ENCODE measurements at places on chromosomes 3 and 15. TPM values are rescaled to one million over a fixed set of nuclear protein-coding genes. Genes with fewer than 3 reads are reported as not detected.
A peak's percentile ranks its signal among the peaks of the same experiment; 100 is the strongest.

The RETNLB gene
- total RNA-seq: not detected

The GOLGA8R gene
- total RNA-seq: 0.28 TPM

The GRK7 gene
- total RNA-seq: 0.20 TPM

The CLDN18 gene
- total RNA-seq: not detected

GRCh38 chr3:30943206-30943605, 48.7 kb upstream of the GADL1 start:
- DNase-seq: no peak
- no peak overlapping the region for H3K4me3 ChIP-seq
- H3K4me1 ChIP-seq: no peaks in the 10 kb centered on the region
- no peaks in the 10 kb centered on the region for H3K36me3 ChIP-seq
- no peak overlapping the region for H3K27ac ChIP-seq
- no peaks in the 10 kb centered on the region for H3K27me3 ChIP-seq

GRCh38 chr15:95911570-95912279, 418.8 kb upstream of the NR2F2 start:
- peaks cover 14% of the 10 kb centered on the region for H3K4me1 ChIP-seq
- H3K36me3 ChIP-seq: no peaks in the 10 kb centered on the region
- no peak overlapping the region for H3K4me3 ChIP-seq
- H3K27ac ChIP-seq: no peak overlapping the region
- DNase-seq: no peak
- H3K27me3 ChIP-seq: no peaks in the 10 kb centered on the region

GRCh38 chr3:168512802-168513201, 417.1 kb upstream of the GOLIM4 start:
- no peaks in the 10 kb centered on the region for H3K36me3 ChIP-seq
- no peak overlapping the region for H3K27ac ChIP-seq
- H3K4me3 ChIP-seq: no peak overlapping the region

- no peaks in the 10 kb centered on the region for H3K27me3 ChIP-seq
- DNase-seq: no peak
- no peak overlapping the region for H3K27ac ChIP-seq
- no peak overlapping the region for H3K4me3 ChIP-seq
- H3K36me3 ChIP-seq: peaks cover 8% of the 10 kb centered on the region
Measured at GRCh38 chr15:74504418-74504817, 36.6 kb upstream of the ARID3B start.

- H3K27ac ChIP-seq: no peak overlapping the region
- H3K27me3 ChIP-seq: no peaks in the 10 kb centered on the region
- H3K36me3 ChIP-seq: peaks cover 12% of the 10 kb centered on the region
- no peaks in the 10 kb centered on the region for H3K4me1 ChIP-seq
Measured at GRCh38 chr3:119238363-119238762, 2.3 kb downstream of the B4GALT4 start.

DNA sequence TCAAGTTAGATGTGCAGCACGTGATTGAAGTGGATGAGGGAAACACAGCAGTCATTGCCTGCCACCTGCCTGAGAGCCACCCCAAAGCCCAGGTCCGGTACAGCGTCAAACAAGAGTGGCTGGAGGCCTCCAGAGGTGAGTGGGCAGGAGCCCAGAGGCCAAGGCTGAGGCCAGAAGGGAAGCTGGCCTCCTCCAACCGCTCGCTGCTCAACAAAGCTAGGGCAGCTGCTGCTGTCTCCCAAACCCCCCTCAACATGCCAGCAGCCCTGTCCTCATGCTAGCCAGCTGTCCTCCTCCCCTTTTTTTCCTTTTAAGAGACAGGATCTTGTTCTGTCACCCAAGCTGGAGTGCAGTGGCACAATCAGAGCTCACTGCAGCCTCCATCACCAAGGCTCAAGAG, 57.0 kb downstream of the BOC start:
- peak; percentile 87 for DNase-seq
- H3K4me3 ChIP-seq: no peak overlapping the region
- H3K36me3 ChIP-seq: no peaks in the 10 kb centered on the region
- peak overlapping the region; percentile 57 for H3K27ac ChIP-seq
- H3K27me3 ChIP-seq: no peaks in the 10 kb centered on the region
- H3K4me1 ChIP-seq: peaks cover 51% of the 10 kb centered on the region

DNA sequence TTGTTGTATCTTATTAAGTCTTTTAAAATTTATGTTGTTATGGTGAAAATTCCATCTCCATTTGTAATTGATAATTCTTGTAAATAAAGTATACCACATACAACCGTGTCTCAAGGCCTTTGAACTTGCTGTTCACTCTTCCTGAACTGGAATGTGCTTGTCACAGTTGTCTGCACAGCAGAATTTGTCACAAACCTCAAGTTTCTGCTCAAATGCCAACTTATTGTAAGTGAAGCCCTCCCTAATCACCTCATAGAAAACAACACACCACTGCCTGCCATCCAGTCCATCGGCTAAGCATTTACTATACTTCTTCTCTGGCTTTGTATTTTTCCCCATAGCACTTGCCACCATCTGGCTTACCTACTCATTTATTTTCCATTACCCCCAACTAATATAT, 192.3 kb downstream of the THRB start:
- H3K27me3 ChIP-seq: no peaks in the 10 kb centered on the region
- DNase-seq: no peak
- H3K4me3 ChIP-seq: no peak overlapping the region
- H3K36me3 ChIP-seq: no peaks in the 10 kb centered on the region
- no peak overlapping the region for H3K27ac ChIP-seq

DNA sequence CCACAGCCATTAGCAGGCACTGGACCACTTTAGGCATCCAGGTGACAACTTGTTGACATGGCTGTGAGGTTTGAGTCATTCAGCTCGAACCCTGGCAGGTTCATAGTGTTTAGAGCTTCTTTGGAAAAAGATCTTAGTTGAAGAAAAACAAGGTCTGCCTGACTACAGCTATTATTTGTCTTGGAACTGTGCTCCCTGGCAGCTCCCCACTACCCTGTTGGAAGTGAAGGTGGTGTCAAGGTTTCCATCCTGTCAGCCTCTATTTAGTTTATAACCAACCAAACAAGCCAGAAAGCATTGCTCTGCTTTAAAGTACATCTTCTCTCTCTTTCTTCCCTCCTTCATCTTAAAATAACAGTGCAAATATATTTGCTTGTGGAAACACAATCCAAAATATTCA, 56.8 kb downstream of the KAT2B start:
- no peak overlapping the region for H3K27ac ChIP-seq
- no peaks in the 10 kb centered on the region for H3K27me3 ChIP-seq
- H3K36me3 ChIP-seq: no peaks in the 10 kb centered on the region
- H3K4me3 ChIP-seq: no peak overlapping the region

GRCh38 chr3:35594739-35595138, 44.6 kb upstream of the ARPP21 start:
- H3K27ac ChIP-seq: no peak overlapping the region
- no peaks in the 10 kb centered on the region for H3K36me3 ChIP-seq
- no peaks in the 10 kb centered on the region for H3K27me3 ChIP-seq
- no peaks in the 10 kb centered on the region for H3K4me1 ChIP-seq
- DNase-seq: no peak
- H3K4me3 ChIP-seq: no peak overlapping the region

GRCh38 chr3:129727707-129728106, 121.2 kb upstream of the PLXND1 start:
- no peak overlapping the region for H3K27ac ChIP-seq
- H3K4me1 ChIP-seq: peaks cover 19% of the 10 kb centered on the region

DNA sequence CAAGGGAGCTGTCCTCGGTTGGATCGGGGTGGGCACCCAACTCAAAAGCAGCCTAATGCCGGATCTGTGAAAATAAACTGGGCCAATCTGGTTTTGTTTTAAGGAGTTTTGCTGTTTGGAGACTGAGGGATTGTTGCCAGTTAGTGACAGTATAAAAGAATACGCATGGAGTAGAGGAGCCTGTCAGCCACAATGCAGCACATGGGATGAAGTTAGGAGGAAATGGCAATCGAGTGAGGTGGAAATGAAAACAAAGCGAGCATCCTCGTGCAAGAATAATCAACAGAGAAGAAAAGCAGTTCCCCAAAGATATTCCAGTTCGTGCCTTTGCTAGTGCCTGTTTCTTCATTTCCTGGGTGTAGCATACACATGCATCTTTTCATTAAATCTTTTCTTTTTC, 108.4 kb upstream of the RORA start:
- no peaks in the 10 kb centered on the region for H3K27me3 ChIP-seq
- DNase-seq: no peak
- H3K4me1 ChIP-seq: no peaks in the 10 kb centered on the region
- no peak overlapping the region for H3K4me3 ChIP-seq
- H3K27ac ChIP-seq: no peak overlapping the region

DNA sequence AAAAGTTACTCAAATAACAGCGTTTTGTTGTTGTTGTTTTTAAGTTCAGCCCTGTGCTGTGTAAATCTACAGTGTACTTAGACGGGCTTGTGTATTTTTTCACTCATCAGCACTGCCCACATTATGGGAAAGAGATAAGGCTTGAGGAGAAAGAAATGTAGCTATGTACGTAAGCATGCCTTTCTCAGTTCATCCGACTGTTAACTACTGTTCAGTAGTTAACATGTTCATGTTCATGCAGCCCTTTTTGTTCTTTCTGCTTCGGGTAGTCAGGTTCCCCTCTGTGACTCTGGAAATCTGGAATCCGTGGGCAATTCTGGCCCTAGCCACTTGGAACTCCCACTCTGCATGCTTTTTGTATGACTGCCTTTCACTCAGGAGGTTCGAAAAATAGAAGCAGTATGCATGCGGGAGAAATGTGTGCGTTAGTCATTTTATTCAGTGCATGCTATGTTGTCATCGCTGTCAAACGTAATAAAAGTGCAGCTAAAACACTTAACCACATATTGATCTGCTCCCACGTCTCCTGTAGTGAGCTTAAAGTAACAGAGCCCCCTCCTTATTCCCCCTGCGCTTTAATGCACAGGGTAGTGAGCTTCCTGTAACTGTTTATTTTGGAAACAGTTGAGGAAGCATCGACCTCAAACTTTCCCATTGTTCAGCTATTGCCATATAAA, 283.1 kb upstream of the NR2F2 start:
- H3K4me3 ChIP-seq: no peak overlapping the region
- no peak for DNase-seq
- H3K27me3 ChIP-seq: no peaks in the 10 kb centered on the region

DNA sequence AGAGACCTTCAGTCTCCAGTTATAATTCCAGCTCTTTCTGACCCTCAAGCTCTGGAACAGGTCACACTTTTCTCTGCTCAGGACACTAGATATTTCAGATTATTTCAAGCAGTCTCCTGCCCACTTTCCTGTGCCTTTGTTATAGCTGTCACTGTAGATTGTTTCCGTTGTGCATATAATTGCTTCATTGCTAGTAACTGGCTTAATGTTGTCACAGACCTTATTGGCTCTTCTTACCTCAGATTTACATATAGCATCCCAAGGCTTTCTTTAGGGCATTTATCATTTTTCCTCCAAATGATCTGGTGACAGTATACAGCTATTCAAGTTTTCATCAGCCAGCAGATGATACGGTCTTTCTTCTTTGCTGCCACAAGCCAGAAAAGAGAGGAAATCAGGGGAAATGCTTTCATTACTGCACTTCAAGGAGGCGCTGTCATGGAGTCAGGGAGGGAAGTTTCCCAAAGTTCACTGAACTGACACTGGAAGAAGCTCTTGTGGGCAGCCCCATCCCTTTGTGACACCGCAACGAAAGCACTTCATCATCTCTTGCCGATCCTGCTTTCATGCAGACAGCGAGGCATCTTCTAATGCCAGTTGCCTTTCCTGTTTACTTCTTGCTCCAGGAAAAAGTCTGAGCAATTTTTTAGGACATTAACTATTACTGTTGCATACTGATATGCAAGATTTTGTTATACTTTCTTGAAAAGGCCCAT, 181.9 kb downstream of the CDIN1 start:
- H3K27me3 ChIP-seq: no peaks in the 10 kb centered on the region
- H3K4me1 ChIP-seq: no peaks in the 10 kb centered on the region
- DNase-seq: no peak
- no peaks in the 10 kb centered on the region for H3K36me3 ChIP-seq
- no peak overlapping the region for H3K27ac ChIP-seq

GRCh38 chr15:50744601-50745000, 20.9 kb downstream of the SPPL2A start:
- no peaks in the 10 kb centered on the region for H3K4me1 ChIP-seq
- H3K27ac ChIP-seq: no peak overlapping the region
- H3K4me3 ChIP-seq: no peak overlapping the region
- DNase-seq: no peak
- H3K27me3 ChIP-seq: no peaks in the 10 kb centered on the region

GRCh38 chr3:4600493-4600892, 107.3 kb downstream of the ITPR1 start:
- no peaks in the 10 kb centered on the region for H3K27me3 ChIP-seq
- no peak overlapping the region for H3K4me3 ChIP-seq
- no peak overlapping the region for H3K27ac ChIP-seq

DNA sequence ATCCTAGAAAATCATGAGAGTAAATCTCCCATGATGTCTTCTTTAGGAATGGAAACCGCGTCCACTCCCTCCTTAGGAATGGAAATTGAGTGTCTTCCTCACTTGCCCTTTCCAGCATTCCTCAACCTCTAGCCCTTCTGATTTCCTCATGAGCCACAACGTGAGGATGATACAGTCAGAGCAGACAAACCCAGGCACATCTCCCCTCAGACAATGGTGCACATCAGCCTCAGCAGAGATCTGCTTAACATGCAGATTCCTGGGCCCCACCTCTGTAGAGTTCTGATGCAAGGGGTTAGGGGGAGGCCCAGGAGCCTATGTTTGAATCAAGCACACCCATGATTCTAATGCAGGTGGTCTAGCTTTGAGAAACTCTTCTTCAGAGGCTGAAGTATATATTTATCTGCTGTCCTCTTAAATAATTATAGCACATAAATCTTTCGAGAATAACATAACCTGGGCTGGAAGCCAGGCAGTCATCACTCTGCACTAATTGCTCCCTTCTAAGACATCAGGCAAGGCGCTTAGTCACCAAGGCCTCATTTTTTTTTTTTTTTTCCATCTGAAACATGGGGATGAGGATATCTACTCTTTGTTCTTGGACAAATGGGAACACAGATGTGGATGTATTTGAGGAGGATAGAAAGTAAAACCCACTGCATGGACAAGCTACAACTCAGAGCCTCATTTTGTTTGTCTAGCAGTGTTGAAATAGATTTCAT, 81.7 kb downstream of the PRICKLE2 start:
- no peaks in the 10 kb centered on the region for H3K4me1 ChIP-seq
- no peaks in the 10 kb centered on the region for H3K36me3 ChIP-seq
- H3K27me3 ChIP-seq: no peaks in the 10 kb centered on the region
- DNase-seq: no peak
- H3K4me3 ChIP-seq: no peak overlapping the region
- no peak overlapping the region for H3K27ac ChIP-seq

GRCh38 chr3:50314342-50314741, 8.2 kb downstream of the HYAL2 start:
- DNase-seq: no peak
- no peaks in the 10 kb centered on the region for H3K4me1 ChIP-seq
- no peak overlapping the region for H3K27ac ChIP-seq
- peaks cover 4% of the 10 kb centered on the region for H3K36me3 ChIP-seq
- no peaks in the 10 kb centered on the region for H3K27me3 ChIP-seq
- H3K4me3 ChIP-seq: no peak overlapping the region

DNA sequence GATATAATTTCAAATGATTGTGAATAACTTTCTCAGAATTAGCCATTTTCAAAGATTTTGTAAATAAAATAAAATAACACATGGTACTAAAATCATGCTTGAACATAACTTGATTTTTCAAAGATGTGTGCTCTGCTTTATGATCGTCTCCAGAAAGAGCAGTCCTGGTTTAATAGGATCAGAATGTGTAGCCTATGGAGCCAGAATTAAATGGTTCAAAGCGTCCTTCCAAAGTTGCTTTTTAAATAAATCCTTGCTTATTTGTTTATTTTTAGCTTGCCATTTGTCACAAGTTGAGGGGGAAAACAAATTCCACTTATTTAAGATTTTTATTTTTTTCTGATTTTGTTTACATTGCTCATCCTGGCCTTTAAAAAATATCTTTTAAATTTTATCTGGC, 123.7 kb upstream of the SPRED1 start:
- no peaks in the 10 kb centered on the region for H3K27me3 ChIP-seq
- H3K4me3 ChIP-seq: no peak overlapping the region
- H3K36me3 ChIP-seq: no peaks in the 10 kb centered on the region
- DNase-seq: no peak
- peaks cover 8% of the 10 kb centered on the region for H3K4me1 ChIP-seq
- no peak overlapping the region for H3K27ac ChIP-seq
